Activated CD8-positive, alpha-beta memory T cell treated with anti-CD3 and anti-CD28 coated beads, Interleukin-2, amount 10 ng/mL, durations not matched to agents 7 days and 5 days (primary cell): ENCODE measurements at places on chromosomes 1 and 21. TPM values are rescaled to one million over a fixed set of nuclear protein-coding genes. Genes with fewer than 3 reads are reported as not detected.

- DNase-seq, result no peak
Observed at GRCh38 chr1:203040513-203041275, 14.4 kb downstream of the PPFIA4 start.

GRCh38 chr1:36761113-36761512, 273.2 kb downstream of the GRIK3 start:
- DNase-seq, result no peak

DNA sequence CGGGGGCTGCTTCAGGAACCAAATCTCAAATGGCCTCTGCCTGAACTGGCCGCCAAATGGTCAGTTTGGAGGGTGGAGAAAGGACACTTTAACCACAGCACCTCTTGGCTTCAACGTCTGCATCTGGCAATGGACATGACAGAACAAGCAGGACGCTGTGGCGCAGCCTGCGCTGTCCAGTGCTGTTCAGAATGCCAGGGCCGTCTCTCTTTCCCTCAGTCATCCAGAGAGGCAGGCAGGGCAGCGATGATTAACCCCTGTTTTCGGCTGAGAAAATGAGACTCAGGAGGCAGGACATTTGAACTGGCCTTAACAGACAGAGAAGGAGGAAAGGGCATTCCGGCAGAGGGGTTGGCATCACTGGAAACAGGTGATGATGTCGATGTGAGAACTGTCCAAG, 48.6 kb downstream of the GLIS1 start:
- no peak for DNase-seq

DNA sequence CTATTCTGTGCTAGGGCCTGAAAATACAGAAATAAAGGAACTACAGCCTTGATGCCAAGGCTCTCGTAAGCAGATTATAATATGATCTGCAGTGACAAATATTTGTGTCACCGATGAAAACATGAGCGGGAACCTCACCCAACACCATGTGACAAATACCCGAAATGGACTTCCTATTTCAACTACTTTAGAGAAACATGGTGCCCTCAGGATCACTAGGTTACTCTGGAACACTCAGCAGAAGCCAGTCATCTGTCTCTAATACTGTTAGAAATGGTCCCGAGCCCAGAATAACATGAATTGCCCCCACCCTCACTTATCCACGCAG, 463 bp upstream of the VAMP3 start:
- DNase-seq, result no peak

DNA sequence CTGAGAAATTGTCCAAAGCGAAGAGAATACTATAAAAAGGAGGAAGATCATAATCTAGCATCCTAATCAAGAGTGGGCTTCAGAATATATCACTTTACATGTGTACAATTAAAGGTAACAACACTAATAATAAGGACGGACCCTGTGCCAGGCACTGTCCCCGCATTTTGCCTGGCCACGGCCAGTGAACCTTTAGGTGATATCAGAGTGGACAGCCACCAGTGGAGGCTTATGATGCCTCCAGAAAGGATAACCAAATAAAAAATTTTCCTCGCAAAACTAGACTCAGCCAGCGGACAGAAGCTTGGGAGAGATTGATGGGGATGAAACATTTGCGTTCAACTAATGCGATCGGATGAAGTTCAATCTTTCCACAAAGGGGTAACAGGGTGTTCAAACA, 436.4 kb downstream of the NPHP4 start:
- no peak for DNase-seq

DNA sequence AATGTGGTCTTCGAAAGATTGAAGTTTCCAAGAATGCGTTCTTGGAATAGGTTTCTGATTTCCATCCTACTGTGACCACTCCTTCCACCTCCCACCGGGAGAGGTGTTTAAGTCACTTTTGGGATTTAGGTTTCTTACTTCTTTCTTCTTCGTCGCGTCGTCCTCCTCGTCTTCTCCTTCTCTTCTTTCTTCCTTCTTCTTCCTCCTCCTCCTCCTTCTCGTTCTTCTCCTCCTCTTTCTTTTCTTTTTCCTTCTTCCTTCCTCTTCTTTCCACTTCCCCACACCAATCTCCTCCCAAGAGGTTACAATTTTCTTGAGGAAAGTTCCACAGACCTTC, 2.1 kb downstream of the CACHD1 start:
- no peak for DNase-seq

DNA sequence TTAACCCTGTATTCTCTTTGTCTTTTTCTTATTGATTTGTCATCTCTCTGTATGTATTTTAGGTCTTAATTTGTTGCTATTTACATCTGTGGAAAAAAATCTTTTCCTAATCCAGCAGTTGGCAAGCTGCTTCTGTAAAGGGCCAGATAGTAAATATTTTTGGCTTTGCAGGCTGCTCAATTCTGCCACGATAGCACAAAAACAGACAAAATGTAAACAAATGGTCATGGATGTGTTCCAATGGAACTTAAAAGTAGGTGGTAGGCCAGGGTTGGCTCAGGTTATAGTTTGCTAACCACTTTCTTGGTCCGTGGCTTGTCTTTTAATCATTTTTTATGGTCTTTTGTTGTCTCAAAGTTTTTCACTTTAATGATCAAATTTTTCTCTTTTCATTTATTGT, 371.8 kb downstream of the HHAT start:
- no peak for DNase-seq

GRCh38 chr1:28604962-28605361, 12.9 kb downstream of the RAB42 start:
- no peak for DNase-seq

GRCh38 chr1:8329439-8329838, 11.5 kb downstream of the SLC45A1 start:
- DNase-seq, result no peak

- no peak for DNase-seq
Observed at GRCh38 chr1:17875171-17875881, 120.2 kb downstream of the ACTL8 start.

- no peak for DNase-seq
Observed at GRCh38 chr1:145953861-145954260, 4.0 kb downstream of the LIX1L start.

DNA sequence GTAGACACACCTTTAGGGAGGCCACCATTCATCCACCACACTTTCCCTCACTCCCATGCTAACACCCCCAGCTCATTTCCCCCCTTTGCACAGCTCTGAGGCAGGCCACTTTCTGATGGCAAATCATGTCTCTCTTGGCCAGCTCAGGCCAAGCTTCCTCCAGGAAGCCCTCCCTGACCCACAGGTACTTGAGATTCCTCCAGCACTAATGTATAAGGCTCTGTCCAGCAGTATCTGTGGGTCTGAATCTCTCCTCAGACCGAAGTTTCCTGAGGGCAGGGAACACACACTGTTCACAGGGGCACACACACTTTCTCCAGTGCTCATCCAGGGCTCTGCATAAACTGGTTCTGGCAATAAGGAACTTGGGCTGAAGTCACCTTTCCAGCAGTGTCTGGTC, 19.2 kb downstream of the LGR6 start:
- no peak for DNase-seq

GRCh38 chr1:115060501-115060900, 28.8 kb downstream of the TSPAN2 start:
- no peak for DNase-seq

DNA sequence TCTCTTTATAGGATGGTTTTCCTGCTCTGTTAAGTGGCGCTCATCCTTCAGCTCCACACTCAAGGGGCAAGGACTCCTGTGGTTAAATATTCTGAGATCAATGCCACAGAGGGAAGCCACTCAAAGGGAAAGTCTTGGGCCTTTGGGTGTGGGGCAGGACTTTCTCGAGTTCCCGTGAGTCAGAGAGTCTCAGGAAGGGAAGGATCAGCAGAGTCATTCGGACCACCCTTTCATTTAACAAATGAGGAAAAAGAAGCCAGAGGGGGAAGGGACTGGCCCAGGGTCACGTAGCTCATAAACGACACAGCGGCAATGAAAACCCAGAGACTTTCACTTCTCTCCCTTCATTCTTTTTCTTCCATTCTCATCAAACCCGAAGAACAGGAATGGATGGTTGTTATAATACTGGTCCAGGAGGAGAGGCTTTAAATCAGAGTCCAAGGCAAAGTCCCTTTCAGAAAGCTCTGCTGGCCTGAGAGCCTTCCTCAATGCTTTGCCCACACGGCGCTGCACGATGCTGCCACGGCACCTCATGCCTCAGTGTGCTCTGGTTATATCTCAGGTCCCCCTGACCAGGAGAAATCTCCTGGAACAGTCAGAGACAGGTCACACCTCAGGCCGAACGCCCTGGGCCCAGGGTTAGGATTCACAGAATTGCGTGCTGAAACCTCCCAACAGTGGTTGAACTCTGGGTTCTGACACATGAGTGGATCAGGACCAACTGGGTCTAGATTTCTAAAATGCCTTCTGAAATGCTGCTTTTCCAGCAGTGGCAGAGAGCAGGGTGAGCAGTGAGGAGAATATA, 65.3 kb downstream of the TENT5C start:
- DNase-seq, result no peak

- no peak for DNase-seq
Observed at GRCh38 chr1:103144681-103145080, 36.4 kb upstream of the COL11A1 start.

DNA sequence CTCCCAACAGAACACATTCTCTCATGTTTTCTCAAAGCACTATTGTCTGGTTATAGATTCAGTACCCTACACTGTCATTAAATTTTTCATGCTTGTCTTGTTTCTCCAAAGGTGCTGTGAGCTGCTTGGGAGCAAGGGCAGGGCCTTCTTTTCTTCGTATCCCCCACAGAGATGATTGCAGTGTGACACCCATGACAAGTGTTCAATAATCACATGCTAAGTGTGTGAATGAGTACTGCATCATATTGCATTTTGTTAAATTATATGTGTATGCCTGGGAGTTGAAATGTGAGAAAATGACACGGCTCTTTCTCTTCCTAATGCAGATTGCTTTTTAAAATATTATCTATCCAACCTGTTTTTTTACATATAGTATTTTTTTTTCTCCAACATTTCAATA, 57.3 kb upstream of the MAGI3 start:
- DNase-seq, result no peak

GRCh38 chr1:67489643-67490042, 59.4 kb upstream of the SERBP1 start:
- no peak for DNase-seq

- no peak for DNase-seq
Observed at GRCh38 chr21:37797403-37797802, 118.9 kb downstream of the KCNJ6 start.

GRCh38 chr1:152252157-152252556, 28.2 kb upstream of the HRNR start:
- DNase-seq, result no peak

- DNase-seq, result no peak
Observed at GRCh38 chr1:235239851-235240250, 78.8 kb upstream of the RBM34 start.

DNA sequence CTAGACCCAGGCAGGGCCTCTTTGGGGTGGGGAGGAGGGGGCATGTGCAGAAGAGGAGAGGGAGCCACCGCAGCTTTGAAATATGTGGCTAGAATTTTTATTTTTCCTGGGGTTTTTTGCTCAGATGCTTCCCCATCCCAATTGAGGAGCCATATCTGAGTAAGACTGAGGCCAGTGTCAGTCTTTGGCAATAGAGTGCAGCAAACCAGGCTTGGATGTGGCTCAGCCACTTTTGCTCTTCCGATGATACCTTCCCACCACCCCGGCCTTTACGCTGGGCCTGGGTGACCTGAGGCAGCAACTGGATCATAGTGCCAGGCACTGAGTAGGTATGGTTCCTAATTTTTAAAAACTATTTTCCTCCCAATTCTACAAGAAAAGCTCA, 36.9 kb downstream of the KIAA1614 start:
- DNase-seq, result no peak

DNA sequence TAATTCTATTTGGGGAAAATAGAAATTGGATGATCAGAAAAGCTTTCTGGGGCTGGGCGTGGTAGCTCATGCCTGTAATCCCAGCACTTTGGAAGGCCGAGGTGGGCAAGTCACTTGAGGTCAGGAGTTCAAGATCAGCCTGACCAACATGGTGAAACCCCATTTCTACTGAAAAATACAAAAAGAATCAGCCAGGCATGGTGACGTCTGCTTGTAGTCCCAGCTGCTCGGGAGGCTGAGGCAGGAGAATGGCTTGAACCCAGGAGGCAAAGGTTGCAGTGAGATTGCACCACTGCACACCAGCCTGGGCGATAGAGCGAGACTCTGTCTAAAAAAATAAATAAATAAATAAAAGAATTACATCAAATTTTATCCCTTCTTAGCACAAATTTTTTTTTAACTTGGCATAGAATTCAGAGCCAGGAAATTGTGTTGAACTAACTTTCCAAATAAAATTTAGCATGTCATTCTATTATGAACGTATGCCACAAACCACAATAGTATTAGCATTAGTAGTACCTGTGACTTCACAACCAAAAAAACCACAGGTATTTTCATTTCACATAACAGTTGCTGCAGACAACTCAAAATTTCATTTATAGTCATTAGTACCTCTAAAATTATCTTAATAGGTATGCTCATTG, 4.5 kb upstream of the ANKRD13C start:
- no peak for DNase-seq

GRCh38 chr1:8435569-8436071, 117.7 kb downstream of the SLC45A1 start:
- no peak for DNase-seq

DNA sequence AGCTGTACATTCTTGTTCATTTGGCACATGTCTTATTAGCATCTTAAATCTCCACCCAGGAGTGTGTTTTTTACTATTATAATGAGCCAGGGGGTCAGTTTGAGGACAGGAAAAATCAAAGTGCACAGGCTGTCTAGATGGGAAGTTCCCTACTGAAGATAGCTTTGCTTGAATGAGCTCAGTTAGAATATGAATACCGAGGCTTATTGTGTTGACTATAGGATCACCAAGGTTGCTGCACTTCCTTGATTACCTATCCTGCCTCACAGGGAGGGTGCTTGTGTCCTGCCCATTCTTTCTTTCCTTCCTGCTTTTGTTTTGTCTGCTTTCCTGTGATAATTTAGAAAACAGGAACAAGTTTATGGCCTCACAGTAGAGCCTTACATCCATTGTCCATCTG, 16.3 kb downstream of the PHGDH start:
- DNase-seq, result no peak

DNA sequence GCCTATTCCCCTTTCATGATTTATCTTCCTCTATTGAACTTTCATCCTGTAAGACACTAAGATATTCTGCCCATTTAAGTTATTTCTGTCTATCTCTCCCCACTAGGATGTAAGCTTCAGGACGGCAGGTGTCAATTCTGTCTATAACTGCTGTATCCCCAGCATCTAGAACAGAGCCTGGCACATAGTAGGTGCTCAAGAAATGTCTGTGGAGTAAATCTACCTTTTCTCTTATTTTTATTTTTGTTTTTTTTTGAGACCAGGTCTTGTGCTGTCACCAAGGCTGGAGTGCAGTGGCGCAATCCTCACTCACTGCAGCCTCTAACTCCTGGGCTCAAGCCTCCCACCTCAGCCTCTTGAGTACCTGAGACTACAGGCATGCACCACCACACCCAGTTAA, 5.6 kb downstream of the CD52 start:
- DNase-seq, result no peak

GPR37L1 gene
- total RNA-seq, result not detected

TCP10L gene
- not detected for total RNA-seq

PDPN gene
- not detected for total RNA-seq

BSND gene
- total RNA-seq, result 0.12 TPM

COG2 gene
- total RNA-seq, result 35.8 TPM

MT1HL1 gene
- total RNA-seq, result not detected

SDHB gene
- total RNA-seq, result 108 TPM

TIAM1 gene
- 20.5 TPM for total RNA-seq

KIF2C gene
- 107 TPM for total RNA-seq

GABRD gene
- total RNA-seq, result not detected

FCGR3B gene
- total RNA-seq, result not detected

SLC45A3 gene
- total RNA-seq, result not detected

DNASE2B gene
- not detected for total RNA-seq

LMOD1 gene
- not detected for total RNA-seq

DCDC2B gene
- total RNA-seq, result not detected

VWA5B1 gene
- not detected for total RNA-seq

SLC30A10 gene
- total RNA-seq, result not detected

TLR5 gene
- total RNA-seq, result 0.80 TPM

GBP2 gene
- total RNA-seq, result 150 TPM

AADACL3 gene
- total RNA-seq, result not detected
